ENCODE measurements at places on chromosomes 6 and 20.
A peak's percentile ranks its signal among the peaks of the same experiment; 100 is the strongest.

GRCh38 chr20:12395353-12395752, 477.7 kb downstream of the BTBD3 start:
- DNase-seq: no peak

DNA sequence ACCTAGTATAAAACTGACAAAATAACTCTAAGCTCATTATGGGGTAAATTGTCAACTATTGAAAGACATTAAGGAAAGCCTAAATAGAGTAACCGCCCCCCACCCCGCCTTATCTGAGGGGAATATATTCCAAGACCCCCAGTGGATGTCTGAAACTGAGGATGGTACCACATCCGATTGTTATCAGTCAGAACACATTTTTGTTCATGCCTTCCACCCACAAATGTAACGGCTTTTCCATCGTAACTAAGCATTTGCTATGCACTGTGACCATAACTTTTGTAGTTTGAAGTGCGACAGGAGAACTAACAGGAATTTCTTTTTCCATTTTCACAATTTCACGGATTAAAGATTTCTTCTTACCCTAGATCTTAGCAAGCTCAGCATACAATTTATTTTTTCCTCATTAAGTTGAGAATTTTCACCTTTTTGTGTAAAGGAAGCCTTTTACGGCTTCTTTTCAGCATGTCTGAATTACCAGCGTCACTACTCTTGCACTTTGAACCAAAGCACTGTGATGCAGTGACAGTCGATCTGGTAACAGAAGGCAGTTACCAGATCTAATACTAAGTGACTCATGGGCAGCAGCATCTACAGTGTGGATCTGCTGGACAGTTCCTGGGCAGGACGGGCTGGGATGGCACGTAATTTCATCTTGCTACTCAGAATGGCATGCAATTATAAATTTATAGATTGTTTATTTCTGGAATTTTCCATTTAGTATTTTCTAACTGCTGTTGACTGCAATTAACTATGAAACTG, 11.8 kb downstream of the CFAP61 start:
- no peak for DNase-seq

- DNase-seq: no peak
These were observed 32.8 kb downstream of the ERMARD start for GRCh38 chr6:169783971-169784820.

GRCh38 chr6:19142275-19142674, 694.9 kb upstream of the ID4 start:
- no peak for DNase-seq

DNA sequence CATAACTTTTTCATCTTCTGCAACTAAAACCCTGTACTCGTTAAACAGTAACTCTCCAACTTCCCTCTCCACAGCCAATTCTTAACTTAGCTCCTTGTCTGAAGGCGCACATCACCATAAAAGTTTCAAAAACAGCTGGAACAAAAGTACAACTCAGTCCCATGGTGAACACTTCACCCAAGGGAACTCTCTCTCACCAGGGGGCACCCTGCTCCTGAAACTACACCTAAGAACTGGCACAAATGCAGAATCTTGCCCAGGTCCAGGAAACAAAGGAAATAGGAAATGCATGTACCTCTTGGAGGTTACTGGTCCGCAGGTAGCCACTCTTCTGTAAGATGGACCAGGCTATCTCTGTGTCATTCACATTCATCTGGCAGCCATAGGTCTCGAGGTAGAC, 6.6 kb downstream of the CDK5RAP1 start:
- no peak for DNase-seq

- DNase-seq: no peak
These were observed 77.8 kb downstream of the ZFAND3 start for GRCh38 chr6:37897321-37897720.

DNA sequence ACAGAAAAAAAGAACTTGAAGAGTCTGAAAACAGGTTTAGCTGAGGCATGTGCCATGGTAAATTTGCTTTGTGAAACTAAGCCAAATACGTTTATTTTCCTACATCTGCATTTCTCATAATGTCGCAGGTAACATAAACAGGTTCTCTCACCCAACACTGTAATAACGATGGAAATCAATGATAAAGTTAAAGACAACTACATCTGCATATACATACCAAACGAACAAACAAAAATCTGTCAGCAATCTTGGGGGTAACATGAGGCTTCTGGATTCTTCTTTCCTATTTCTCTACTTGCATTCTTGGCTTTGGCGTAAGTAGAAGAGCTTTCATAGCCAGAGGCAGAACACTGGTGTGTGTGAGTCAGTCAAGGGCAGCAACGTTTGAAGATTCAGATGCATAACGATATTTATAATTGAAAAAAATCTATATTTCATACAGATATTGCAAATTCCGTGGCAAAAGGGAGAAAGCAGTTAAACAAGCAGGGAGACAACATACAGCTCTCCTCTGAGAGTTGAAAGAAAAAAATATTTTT, 195.1 kb downstream of the EDN1 start:
- no peak for DNase-seq

- peak; percentile 91 for DNase-seq
These were observed 7.5 kb downstream of the NRSN2 start for GRCh38 chr20:354298-354977.

Data from AG20443 (cell line).